ENCODE measurements at places on chromosomes 7 and 10.

- no peak for DNase-seq
Observed at GRCh38 chr7:50314836-50315592, 10.5 kb downstream of the IKZF1 start.

DNA sequence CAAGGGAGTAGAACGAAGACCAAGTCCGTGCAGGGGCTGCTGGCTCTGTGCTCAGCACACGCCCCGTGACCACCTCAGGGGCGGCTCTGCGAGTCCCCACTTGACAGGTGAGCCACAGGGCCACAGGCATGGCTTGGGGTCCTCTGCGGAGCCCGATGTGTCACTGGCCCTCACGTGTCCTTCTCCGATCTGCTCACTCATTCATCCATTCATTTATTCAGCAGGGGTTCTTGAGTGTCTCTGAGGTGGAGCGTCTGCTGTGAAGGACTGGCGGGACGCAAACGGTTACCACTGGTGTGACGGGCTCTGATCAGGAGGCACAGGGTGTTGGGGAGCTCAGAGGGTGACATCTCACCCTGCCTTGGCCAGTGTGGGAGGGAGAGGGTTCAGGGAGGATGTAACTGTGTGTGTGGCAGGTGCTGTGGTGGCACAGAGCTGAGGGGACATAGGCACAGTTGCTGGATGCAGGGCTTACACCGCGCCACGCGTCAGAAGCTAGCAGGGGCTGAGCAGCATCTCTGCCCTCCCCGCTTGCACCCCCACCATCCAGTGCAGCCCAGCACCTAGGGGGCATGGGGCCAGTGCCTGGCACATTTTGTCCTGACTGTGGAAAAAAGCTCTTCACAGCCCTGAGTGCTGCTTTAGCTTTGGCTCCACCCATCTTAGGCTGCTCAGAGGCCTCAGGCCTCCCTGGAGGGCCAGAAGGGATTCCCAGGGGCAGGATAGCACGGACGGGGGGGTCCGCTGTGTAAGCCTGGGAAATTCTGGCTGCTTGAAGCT is 116.8 kb downstream of the LHPP start:
- no peak for DNase-seq

GRCh38 chr10:129971381-129972144 is 7.5 kb upstream of the EBF3 start:
- peak; percentile 37 for DNase-seq

GRCh38 chr10:60652628-60653027 is 125.7 kb upstream of the CDK1 start:
- no peak for DNase-seq

GRCh38 chr7:44845451-44845850 is 2.4 kb downstream of the H2AZ2 start:
- no peak for DNase-seq

GRCh38 chr7:75950111-75950681 is 35.2 kb downstream of the POR start:
- no peak for DNase-seq

- DNase-seq = no peak
Observed at GRCh38 chr10:63553031-63553430, 31.8 kb downstream of the REEP3 start.

DNA sequence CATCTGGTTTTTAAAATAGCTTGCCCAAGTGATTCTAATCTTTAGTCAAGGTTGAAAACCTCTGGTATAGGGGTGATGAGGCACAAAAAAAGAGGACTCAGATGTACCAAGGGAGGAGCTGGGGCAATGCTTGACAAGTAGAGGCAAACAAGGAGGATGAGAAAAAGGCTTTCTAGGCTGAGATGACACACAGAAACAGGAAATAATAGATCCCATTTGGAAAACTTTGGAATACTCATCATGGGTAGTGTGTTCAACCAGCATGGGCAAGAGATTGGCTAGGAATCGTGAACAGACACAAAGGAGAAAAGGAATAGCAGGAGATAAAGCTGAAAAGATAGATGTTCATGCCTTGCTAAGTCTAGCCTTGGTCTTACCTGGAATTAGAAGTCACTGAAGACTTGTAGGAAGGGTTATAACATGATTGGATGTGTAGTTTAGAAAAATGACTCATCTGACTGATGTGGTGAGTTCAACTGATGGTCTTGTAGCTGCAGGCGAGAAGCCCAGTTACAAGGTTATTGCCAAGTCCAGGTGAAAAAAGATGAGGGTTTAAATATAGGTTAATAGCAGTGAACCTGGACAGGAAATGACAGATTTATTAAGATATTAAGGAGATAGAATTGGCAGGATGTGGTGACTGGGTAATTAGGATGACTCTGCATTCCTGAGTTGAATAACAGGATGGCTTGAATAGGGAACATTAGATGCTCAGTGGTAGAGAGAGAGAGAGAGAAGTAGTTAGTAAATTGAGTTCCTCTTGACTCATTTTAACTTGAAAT is 214.0 kb upstream of the LRGUK start:
- DNase-seq = no peak

DNA sequence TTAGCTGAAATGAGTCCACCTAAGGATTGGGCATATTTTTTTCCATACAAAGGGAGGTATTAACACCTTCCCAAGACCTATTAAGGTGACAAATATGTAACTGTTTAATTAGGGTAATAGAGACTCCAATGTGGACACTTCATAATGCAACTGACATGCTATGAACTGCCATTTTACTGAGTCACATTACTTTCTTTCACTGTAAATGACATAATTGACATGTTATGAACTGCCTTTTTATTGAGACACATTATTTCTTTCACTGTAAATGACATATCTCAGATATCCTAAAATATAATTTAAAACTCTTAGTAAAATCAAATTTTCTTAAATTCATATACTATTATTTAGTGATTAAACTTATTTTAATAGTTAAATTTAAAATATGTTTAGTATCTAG is 528.8 kb upstream of the PCDH15 start:
- no peak for DNase-seq

- DNase-seq = peak; percentile 34
Observed at GRCh38 chr7:51160990-51161615, 155.5 kb downstream of the COBL start.

DNA sequence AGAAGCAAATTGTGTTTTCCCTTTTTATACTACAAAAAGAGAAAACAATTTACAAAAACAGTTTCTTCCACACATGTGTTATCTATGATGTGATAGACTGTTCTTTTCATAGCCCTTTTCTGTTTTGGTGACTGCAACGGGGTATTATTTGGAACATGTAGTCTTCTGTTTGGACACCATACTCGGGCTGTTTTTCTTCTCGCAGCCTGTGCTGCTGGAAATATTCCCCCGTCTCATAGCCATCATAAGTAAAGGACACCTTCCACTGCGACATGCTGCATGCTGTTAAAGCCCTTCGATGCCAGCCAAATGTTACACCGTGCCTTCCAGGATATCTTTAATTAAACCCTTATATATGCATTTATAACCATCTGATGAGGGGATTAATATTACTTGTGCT is 222.4 kb downstream of the BICC1 start:
- no peak for DNase-seq

DNA sequence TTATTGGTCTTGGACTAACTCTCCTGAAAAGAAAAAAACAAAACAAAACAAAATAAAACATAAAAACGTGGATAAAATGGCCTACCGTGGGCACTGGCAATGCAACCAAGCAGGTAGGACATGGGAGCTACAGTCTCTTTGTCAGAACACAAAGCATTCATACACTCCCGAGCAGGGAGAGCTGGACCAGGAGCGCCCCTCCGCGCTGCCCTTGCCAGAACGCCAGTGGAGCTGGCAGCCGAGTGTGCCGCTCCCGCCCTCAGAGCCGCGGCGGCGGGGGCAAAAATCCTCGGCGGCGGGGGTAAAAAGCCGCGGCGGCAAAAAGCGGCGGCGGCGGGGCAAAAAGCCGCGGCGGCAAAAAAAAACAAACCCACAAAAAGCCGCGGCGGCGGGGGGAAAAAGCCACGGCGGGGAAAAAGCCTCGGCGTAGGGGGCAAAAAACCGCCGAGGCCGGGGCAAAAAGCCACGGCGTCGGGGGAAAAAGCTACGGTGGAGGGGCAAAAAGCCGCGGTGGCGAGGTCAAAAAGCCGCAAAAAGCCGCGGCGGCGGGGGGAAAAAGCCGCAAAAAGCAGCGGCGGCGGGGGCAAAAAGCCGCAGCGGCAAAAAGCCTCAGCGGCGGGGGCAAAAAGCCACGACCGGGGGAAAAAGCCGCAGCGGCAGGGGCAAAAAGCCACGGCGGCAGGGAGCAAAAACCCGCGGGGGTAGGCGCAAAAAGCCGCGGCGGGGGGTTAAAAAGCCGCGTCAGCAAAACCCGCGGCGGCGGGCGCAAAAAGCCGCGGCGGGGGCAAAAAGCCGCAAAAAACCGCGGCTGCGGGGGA is 418.1 kb downstream of the ZNF716 start:
- DNase-seq = no peak

DNA sequence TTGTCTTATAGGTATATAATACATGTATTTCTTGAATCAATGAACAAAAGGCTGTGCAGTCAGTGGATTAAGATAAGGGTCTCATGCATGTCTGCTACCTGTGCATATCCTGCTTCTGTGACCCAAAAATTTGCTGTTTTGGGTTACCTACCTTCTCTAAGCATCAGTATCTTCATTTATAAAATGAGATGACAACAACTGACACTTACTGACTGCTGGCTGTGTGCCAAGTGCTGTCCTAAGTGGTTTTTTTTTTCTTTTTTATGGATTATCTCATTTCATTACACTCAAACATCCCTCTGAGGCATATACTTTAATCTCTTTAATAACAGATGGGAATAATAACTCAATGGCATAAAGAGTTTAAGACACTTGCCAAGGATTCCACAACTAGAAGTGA is 2.1 kb downstream of the PDK4 start:
- no peak for DNase-seq

- no peak for DNase-seq
Observed at GRCh38 chr7:150981644-150982043, 3.5 kb upstream of the KCNH2 start.

DNA sequence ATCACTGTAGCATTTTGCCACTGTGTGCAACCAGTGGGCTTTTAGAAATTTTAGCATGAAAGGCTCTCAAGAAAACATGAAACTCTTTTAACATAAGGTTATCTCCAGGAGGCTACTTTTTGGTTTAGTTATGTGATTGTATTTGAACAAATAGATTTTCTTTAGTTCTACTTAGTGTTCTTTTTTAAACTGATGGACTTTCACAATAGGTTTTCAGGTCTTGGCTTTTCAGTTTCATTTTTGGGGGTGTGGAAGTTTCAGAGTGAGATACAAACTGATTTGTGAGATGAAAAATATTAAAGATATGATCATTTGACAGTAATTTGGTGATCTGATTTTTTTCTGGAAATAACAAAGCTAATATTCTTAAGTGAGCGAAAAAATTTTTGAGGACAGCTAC is 344.1 kb downstream of the PHF14 start:
- DNase-seq = no peak

GRCh38 chr7:21639206-21639868 is 96.5 kb downstream of the DNAH11 start:
- no peak for DNase-seq

GRCh38 chr7:137329411-137329810 is 14.1 kb downstream of the PTN start:
- DNase-seq = no peak

DNA sequence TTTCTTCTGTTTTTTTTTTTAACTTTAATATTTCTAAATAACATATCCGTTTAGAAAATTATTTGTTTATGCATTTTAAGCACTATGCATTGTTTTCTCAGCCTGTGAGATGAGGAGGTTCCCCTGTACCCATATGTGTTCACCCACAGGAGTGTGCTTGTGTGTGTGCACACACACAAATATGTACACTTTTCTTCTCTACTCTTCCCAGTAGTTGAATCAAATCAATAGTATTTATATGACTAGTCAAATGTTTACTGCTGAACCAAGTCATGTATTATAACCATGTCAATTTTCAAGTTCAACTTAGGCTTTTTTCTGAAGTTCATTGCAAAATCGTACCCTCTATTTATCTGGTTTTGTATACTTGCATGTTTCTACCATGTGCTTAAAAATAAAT is 37.3 kb downstream of the HDAC9 start:
- DNase-seq = no peak

GRCh38 chr10:96279191-96279641 is 7.8 kb upstream of the BLNK start:
- no peak for DNase-seq

GRCh38 chr7:149783386-149784250 is 10.2 kb upstream of the ZNF467 start:
- DNase-seq = no peak

- no peak for DNase-seq
Observed at GRCh38 chr10:130773941-130774340, 537.6 kb downstream of the TCERG1L start.

DNA sequence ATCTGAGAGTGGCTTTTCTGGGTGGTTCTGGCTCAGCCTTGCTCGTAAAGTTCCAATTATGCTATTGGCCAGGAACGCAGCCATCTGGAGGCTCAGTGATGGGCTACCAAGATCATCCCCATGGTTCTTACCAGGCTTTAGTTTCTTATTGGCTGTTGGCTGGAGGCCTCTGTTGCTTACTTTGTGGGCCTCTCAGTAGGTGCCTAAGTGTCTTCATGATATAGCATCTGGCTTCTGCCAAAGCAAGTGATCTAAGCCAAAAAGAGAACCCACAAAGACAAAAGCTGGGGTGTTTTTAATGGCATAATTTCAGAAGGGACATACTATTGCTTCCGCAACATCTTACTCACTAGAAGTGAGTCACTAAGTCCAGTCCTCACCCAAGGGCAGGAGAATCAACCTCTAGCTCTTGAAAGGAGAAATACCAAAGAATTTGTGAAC is 132.0 kb upstream of the MDFIC start:
- no peak for DNase-seq

DNA sequence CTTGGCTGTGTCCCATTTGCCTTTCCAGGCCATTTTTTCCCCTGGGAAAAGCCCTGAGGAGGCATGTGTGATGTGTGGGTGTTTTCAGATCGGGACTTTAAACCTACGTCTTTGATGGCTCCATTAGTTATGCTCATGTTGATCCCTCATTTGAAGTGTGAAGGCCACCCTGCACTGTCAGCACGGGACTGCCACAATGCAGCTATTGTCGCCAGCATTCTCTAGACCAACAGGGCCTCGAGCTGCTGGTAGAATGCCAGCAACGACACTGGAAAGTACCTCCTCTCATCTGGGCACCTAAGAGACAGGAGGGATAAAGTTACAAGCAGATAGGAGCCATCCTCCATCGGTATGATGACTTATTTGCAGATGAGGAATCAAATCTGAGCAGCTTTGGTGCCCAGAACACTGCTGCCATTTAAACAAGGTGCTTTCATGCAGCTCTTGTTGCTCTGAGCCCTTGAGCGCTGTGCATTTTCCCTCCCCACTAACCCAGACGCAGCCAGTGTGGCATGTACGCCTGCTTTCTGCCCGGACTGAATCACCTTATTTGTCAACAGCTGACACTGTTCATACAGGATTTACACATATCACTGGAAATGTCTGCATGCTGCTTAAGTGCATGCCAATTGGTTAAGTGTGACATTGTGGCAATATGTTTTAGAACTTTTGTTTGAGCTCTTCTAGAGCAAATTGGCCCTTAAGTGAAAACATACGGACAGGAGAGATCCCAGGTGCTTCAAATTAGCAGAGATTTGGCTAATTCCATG is 175.0 kb upstream of the PITRM1 start:
- no peak for DNase-seq

GRCh38 chr10:132336919-132337407 is 5.0 kb downstream of the LRRC27 start:
- DNase-seq = no peak

Data from HTR-8/SVneo (cell line).